ENCODE measurements at places on chromosomes 3 and 15.

- DNase-seq = peak; percentile 70
Observed at GRCh38 chr3:158103887-158104327, 2.3 kb downstream of the SHOX2 start.

GRCh38 chr15:68409736-68410370, 22.1 kb downstream of the ITGA11 start:
- DNase-seq = no peak

DNA sequence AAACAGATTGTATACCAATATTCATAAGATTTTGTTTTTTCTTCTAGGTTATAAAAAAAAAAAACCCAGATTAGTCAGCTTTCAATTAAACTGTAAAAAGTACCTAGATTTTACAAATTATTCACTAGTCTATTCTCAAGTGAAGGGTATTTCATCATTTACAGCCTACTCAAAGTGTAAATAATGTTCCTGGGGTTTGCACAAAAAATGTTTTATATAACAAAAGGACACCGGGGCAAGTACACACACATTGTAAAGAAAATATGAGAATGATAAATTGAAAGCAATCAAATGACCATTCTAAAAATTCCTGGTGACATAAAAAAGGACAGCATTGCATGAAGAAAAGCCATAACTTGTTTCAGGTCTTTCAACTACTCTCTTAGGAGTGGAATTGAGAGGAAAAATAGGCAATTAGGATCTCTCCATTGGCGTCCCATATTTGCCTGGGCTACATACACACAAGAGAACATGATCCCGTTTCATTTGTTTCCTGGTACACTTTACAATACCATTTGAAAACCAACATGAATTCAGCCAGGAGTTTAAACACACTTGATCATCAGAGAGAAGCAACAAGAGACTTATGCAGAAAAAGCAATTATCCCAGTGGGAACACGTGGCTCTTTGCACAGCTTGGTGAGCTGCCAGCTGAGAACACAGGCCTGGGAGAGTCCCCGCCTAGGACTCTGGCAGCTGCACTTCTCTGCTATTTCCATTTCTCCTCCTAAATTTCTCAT, 1039.2 kb downstream of the ROBO1 start:
- peak; percentile 19 for DNase-seq

GRCh38 chr15:53457479-53457878, 302.0 kb downstream of the WDR72 start:
- DNase-seq = no peak

DNA sequence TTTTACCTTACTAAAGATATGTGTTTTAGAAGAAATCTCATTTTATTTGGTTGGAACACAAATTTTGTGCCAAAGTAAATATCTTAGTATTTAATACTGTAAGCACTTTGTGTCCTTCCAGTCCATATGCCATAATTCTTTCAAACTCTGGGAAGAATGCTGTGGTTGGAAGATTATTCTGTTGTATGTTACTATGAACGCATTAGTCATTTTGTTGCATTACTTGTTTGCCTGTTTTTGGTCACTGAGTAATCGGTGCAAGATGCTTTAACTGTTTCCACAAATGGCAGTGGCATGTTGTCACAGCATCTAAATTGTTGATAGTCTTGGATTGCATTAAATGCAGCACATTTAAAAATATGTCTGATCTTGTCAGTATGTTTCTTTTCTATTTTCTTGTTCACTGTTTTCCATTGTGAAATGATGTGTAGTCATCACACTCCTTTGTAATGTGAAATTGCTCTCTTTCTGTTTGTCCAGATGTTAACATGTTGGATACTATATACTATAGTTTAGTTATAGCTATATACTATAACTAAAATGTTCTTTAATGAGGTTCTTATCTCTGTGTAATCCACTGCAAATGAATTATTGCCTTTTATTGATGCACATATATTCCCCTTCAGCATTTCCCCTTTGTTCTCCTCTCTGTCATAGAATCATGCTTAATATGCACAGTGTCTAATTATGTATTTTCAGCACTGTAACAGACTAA, 89.9 kb upstream of the FLNB start:
- DNase-seq = no peak

DNA sequence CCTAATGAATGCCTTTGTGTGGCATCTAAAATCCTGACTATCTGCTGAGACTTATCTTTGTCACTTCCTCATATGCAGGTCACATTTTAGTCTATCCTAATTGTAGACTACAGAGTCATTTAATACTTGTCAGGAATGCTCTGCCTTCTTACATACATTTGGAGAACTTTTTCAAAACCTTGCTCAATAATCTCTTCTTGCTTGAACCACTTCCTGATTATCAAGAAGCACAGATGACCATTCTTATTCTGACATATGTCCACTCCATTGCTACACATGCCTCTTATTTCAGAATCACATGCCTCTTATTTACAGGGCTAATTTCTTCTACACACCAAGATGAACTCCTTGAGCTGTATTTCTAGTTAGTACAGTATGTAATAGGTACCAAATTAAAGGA, 400.3 kb downstream of the TBC1D5 start:
- DNase-seq = no peak

- no peak for DNase-seq
Observed at GRCh38 chr15:23566071-23566554, 639 bp downstream of the MKRN3 start.

DNA sequence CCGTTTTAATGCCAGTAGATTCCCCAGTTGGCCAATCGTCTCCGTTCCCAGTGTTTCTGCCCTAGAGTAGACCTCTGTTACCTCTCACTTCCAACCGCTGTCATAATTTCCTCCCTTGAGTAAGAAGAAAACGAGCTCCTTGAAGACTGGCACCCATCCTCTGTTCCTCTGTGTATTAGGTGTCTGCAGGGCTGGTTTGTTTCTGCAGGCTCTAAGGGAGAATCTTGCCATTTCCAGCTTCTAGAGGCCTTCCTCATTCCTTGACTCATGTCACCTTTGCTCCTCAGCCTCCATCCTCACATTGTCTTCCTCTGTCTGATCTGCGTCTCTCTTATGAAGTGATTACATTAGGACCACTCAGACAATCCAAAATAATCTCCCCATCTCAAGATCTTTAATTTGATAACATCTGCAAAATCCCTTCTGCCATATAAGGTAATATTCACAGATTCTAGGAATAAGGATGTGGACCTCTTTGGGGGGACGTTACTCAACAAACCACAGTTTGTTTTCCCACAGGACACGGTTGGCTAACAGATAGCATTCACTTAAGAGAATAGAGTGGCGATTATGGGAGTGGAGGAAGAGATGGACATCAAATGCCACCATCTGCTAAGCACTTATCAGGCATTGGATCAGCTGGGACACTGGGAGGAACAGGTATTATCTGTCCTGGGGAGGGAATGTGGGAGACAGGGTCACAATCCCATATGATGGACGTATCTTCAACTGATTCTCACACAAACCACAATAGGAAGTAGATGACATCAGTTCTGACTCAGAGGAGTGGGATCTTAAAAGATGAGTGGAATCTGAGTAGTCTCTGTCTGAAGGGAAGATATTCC, 17.1 kb downstream of the ARHGAP31 start:
- DNase-seq = no peak

DNA sequence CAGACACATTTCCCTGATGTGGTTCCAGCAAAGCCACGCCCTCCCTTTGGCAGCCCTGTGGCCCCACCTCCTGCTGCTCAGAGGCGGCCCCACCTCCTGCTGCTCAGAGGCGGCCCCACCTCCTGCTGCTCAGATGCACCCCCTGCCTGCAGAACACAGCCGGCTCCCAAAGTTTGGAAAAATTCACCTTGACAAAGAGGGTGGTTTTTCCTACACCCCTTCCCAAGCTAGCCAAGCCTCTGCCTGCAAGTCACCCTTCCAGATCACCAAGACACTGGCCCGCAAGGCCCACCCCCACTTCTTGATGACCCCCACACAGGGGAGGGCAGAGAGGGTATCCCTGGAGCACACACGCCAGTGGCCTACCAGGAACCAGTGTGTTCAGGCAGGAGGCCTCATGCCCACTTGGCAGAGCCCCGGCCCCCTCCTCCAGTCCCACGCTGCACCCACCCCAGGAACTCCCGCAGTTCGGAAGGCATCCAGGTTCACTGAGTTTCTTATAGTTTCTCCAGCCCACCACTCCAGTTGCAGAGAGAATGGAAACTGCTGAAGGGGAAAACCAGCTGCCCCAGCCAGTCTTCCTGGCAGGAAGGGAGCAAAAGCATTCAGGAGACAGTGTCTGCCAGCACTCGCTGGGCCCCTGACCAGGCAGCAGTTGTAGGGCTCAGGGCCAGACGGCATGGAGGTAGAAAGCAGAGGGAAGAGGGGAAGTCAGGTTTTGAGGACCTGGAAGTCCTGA, 2.3 kb upstream of the HAPLN3 start:
- DNase-seq = peak; percentile 59

DNA sequence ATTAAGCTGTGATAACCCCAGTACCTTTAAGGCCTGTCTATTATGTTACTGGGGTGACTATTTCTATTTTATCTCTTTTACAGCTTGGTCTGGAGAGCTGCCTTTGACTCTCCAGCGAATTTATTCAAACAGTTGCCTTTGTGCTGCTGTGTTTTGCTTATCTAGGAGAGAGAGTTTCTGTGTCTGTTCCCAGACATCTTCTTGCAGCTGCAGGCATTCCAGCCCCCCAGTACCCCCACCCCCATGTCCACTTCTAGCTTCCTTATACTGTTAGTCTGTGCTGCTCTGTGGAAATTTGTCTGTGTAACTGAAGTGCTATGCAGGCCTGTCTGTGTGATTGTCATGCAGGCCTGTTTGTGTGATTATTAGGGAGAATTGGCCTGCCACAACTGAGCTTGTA, 713.7 kb upstream of the SEMA6D start:
- no peak for DNase-seq

- no peak for DNase-seq
Observed at GRCh38 chr15:62644889-62645742, 397.4 kb upstream of the TPM1 start.

- no peak for DNase-seq
Observed at GRCh38 chr15:55279746-55280351, 9.8 kb downstream of the RAB27A start.

GRCh38 chr3:48716508-48716981, 476 bp downstream of the IP6K2 start:
- peak; percentile 72 for DNase-seq

DNA sequence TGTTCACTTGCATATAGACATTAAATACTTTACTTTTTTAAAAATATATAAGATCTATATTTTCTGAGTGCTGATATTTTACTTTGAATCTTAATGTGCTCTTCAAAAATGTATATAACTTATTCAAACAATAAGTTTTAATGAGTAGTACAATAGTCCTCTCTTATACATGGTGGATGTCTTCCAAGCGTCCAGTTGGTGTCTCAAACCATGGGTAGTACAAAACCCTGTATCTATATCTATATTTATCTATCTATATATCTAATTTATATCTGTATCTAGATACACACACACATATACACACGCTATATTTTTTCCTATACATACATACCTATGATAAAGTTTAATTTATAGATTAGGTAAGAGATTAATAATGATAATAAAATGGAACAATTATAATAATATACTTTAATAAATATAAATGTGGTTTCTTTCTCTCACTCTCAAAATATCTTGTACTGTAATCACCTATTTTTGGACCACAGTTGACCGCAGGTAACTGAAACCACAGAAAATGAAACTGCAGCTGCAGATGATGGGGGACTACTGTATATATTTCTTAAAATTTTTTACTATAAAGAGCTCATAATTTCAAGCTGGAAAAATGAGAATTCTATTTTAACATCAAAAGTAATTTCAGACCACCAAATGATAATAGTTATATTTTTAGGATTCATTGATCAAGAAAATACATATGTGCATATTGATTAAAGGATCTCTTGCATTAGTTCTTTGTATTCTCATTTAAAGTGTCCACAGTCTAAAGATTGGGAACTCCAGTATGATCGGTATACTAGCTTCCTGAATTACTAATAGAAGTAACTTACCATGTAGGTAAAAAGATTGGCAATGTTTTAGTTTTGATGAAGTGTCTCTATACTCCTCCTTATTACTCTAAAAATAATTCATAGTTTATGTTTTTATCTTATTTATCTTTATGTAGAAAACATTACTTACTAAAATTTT, 215.1 kb upstream of the MLF1 start:
- no peak for DNase-seq

DNA sequence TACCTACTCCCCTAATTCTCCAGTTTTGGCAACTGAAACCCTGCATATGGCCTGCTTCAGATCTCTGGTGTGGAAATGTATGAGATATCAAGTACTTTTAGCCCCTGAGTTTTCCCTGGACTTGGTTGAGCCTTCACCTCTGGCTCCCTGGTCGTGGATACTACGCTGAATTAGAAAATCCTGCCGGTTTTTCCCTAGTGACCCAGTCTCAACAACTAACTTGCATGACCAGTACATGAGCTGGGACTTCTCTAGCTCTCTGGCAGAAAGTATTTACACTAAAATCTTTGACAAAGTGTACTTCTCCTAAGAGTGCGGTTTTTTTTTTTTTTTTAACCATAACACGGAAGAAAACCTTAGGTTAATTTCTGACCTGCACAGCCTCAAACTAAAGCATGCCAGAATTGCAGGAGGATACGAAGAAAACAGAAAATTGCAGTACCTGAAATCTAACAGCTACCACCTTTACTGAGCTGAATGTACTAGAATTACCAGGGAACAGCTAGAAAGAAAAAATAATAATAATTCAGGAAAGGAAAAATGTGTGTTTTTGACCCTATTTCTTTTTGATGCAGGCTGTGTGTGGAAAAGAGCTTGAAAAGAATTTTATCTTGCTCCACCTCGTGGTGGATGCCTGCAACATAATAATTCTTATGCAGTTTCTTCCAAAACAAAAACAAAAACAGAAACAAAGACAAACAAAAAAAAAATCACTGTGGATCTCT, 165.6 kb downstream of the GMNC start:
- DNase-seq = no peak

- DNase-seq = no peak
Observed at GRCh38 chr15:38479266-38479665, 25.3 kb downstream of the FAM98B start.

DNA sequence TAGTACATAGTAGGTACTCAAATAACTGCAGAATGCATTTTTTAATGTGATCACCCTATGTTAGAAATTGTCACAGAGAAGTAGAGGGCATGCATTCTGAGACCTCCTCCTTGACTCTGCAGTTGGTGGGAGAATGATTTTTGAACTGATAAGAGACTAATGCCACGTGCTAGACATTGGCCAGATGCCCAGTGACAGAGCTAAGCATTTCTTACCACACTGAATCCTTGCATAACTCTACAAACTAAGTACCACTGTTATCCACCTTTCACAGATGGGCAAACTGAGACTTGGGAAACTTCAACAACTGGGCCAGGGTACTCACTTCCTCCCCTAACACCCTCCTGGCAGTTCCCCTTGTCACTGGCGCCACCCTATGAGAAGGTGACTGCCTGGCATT, 33.5 kb upstream of the SPATA12 start:
- DNase-seq = no peak

GRCh38 chr3:71097557-71097956, 486.0 kb downstream of the FOXP1 start:
- no peak for DNase-seq
